Activated naive CD8-positive, alpha-beta T cell treated with anti-CD3 and anti-CD28 coated beads for 36 hours (primary cell): ENCODE measurements at places on chromosomes 7 and 10.

DNA sequence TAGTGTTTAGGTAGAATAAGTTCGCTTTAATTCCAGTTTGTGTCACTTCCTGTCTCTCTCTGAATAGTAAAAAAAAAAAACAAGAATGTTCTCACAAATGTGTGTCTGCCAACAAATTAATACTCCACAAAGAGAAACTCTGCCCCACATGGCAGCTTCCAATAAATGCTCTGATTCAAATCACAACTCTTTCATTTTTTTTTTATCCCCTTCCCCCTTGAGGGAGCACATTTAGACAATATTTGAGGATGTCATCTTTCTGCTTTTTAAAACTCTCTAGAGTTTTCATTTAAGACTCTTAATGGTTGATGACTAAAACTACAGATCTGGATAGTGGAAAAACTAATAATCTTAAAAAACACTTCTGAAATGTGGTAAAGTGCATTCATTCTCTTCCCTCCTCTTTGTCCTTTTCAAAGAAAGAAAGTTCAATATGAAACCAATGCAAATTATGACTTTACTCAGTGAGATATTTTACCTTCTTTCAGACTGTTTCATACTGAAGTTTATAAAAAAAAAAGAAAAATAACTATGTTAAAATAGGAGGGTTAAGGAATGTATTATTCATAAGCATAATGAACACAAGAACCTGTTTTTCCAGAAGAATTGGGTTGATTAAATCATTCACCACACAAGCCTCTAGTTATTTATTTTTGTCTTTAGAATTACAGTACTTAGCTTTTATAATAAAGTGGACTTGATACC is 42.3 kb downstream of the ARID5B start:
- peak; percentile 24 for DNase-seq

DNA sequence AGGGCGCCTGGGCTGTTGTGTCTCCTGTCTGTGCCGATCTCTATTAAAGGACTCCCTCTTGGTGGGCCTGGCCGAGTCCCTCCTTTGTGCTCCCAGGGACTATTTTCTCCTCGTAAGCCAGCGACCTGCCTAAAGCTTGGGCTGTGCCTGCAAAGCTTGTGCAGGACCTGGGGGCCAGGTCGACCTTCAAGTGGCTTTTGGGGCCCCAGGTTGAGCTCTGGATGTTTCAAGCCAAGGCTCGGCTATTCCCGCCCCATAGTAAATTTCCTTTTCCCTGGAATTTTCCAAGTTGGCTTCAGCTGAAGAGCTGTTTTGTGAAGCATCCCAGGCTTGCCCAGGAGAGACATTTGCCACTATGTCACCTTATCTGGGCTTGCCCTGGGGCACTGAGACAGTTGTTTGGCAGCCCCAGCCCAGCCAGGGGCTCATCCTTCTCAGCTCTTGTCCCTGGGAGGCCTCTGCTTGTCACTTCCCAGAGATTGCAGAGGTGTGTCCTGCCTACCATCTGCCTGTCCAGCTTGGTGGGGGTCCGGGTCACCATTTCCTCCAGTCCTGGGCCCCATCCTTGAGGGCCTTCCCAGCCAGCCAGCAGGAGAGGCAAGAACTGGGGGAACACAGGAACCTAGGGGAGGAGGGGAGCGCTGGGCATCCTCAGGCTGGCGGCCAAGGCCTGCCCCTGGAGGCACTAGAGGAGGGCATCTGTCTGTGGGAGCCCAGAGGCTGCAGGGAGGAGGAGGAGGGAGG is 20.2 kb downstream of the ZMIZ2 start:
- no peak for DNase-seq

DNA sequence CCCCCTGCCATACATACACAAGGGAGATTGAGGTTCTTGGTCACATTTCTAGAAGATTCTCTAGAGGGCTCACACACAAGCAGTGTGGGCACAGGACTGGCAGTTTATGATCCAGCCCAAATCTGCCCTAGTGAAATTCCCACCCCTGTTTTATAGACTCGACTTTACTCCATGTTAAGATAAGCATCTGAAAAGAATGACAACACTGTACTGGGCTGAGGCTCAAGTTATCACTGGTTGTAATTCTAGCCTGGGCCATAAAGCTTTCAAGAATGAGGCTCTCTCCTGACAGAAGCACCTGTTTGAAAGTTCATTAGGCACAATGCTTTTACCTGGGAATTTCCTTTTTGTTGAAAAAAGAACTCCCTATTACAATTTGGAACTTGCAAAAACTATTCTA is 195.6 kb upstream of the GLI3 start:
- DNase-seq, result no peak

DNA sequence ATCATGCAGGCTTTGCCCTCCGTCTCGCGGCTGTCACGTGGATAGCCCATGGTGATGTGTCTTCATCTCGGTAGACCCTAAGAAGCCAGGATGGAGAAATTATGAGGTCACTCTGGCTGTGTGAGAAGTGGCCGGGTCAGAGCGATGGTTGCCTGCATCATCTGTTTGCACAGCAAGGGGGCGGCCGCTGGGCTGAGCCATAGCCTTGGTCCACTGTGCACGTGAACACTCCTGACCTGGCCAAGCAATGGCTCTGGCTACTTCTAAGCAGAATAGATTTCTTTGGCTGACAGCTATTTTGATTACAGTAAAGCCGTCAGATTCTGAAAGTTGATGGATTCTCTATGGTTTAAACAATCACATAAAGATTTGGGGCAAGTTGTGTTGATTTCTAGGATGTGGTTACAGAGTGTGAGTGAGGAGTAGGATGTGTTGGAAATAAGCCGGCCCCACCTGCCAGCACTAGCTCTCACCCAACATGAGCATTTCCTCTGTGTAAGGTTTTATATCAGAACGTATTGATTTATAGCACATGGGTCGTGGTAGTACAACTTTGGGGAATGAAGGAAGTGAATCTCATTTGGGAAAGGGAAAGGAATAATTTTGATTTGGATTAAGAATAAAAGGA is 214.4 kb upstream of the GPR26 start:
- DNase-seq, result no peak

GRCh38 chr10:71735709-71736569 is 16.4 kb upstream of the C10orf105 start:
- peak; percentile 69 for DNase-seq

DNA sequence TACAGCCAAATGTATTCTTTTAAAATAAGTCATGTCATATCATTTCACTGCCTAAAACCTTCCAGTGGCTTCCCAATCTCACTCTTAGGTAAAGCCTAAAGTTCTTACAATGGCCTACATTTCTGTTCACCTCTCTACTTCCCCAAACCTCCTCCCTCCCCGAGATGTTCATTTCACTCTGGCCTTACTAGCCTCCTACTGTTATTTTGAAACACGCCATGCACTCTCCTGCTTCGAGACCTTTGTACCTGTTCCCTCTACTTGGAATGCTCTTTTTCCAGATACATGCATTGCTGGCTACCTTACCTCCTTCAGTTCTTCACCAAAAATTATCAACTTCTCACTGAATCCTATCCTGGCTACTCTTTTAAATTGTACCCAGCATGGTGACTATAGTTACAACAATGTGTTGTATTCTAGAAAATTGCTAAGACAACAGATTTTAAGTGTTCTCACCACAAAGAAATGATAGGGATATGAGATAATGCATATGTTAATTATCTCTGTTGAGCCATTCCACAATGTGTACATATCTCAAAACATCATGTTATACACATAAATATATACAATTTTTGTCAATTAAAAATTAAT is 50.6 kb upstream of the STRIP2 start:
- DNase-seq, result no peak

- no peak for DNase-seq
Observed at GRCh38 chr7:102456327-102456726, 8.3 kb downstream of the ALKBH4 start.

- no peak for DNase-seq
Observed at GRCh38 chr10:5720182-5720581, 35.5 kb downstream of the TASOR2 start.

- DNase-seq, result no peak
Observed at GRCh38 chr10:118407777-118408176, 65.7 kb upstream of the FAM204A start.

DNA sequence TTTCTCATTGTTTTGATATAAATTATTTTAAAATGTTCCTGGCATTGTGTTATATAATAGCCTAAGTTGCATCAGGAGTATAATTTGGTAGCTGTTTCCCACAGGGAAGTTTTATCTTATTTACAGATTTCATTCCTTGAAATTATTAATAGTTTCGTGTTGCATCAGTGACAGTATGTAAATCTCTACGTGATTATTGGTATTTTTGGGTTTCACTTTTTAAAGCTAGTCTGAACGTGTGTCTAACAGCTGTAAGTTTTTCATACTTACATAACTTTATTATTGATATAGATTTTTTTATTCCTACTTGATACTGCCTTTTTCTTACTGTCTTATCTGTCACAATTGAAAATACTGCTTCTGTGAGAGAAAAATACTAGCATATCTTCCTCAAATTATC is 167.9 kb downstream of the PHF14 start:
- DNase-seq, result no peak

DNA sequence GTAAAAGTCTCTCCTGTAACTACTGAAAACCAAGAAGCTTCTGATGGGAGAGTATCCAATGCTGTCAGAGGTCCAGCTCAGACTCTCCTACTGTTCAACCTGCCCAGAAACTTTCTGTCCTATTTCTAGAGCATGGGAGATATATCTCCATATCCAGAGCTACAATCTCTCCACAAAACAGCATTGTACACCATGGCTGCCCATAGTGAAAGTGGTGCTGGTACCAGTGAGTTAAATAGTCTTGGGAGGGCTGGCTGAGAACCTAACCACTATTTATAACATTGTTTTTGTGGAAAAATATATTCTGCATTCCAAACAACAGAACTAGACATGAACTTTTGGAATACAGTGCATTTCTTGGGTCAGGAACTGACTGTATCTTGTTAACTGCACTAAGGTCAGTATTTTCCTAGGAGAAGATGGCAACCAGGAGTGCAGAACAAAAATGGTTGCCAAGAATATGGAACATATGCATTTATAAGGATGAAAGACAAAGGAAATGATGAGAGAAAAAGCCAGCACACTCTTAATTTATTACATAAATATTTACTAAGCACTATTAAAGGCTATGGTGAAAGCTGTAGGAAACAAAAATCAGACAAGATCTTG is 91.9 kb downstream of the ZNF438 start:
- DNase-seq, result no peak

DNA sequence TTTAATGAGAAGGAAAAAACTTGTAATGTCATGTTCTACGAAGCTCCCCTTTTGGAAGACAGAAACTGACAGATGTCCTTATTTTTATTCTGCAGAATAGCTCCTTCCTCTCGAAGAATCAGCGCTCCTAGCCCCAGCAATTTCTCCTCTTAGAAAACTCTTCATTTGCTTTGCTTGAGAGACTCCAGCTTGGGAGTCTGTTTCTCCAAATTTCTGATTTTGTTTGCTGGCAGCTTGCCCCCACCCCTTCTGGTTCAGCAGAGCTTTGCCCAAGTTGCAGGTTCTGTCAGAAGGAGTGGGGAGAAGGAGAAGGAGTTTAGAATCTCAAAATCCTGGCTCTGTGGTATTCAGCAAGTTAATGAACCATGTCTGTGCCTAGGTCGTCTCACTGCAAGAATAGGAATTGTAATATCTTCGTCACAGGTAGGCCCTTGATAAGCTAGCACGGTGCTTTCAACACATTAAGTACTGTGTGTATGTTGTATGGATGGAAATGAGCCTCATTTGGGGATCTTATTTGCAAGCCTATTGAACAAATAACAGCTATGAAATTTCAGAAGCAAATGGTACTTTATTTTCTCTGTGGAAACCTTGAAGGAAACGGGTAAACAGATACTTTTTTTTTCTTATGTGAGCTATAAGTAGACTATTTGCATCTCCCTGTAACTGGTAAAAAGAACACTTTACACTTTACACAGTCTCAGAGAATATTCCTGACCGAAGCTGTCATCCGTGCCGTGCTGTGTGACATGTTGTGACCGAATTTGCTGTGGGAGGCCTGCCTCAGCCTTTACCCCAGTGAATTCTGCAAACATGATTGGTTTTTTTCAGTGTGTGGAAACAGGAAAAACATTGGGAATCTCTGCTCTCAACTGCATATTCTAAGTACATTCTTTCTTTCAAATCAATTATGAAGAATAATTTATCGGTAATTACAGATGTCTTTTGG is 290.9 kb downstream of the CAMK1D start:
- DNase-seq, result no peak
